ENCODE measurements at places on chromosomes 1 and 21.

DNA sequence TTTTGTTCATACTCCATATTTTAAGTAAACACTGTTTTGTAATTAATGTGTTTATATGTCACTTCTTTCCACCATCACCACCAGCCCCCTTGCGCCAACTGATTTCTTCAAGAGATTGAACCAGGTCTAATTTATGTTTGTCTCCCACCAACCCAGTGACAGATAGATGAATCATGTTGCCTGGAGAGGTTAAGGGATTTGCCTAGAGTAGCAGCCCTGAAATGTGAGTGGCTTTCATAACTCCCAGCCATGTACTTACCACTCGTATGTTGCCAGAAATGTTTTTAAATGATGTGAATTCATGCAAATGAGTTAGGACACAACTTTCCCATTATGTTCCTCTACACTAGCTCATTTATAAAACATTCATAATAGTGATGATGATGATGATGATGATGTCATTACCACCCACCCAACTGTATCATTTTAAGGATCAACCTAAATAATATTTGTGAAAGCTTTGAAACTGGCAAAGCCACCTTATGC, 86.9 kb downstream of the LRRC8D start:
- DNase-seq, result no peak

DNA sequence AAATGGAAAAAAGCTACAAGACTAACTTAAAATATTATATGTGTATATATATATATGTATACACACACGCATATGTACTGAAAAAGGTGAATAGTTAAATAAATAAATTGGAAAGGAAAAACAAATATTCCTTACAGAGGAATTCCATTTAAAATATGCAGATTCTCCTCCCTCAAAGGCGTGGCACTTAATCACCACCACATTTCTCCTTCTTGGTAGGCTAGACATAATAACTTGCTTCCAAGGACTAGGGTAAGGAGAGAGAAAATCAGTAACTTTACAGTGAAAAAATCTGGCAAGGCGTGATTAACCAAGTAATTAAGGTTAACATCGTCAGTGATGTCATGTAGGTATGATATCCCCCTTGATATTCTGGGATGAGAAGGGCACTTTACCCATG, 84.0 kb upstream of the USP25 start:
- no peak for DNase-seq

GRCh38 chr1:231774719-231775335, 148.2 kb downstream of the DISC1 start:
- DNase-seq, result no peak

DNA sequence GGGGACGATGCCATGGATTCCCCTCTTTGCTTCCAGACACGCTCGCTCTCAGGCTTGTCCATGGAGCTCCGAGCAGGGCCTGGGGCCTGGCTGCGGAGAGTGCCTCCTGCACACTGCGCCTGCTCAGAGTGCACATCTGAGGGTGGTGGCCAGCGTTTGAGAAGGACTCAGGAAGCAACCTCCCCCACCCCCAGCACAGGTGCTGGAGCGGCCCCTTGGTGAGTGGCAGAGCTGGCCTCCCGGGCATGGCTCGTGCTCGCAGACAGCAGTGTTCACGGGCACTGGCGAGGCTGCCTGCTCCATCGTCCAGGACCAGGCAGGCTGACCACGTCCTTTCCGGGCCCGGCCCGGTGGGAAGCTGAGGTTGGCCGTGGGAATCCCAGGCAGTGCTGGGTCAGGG, 2.8 kb downstream of the SPATC1L start:
- DNase-seq, result no peak

GRCh38 chr1:77375990-77376389, 94.2 kb downstream of the AK5 start:
- no peak for DNase-seq

DNA sequence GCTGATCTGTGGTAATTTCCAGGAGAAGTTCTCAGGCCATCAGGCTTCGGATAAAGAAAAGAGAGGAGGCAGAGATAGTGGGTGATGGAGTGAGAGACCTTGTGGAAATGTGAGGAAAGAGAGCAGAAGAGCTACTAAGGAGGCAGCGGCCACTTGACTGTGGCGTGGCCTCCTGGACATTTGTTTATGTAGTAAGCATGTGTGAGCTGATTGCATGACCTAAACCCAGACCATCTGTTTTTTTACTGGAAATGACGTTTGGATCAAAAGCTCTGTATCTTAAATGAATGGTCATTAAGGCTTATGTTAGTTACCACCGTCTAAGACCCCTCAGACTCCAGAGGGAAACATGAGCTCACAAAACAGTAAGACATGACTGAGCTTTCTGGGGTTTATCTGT, 13.6 kb downstream of the ATP1B1 start:
- DNase-seq, result no peak

GRCh38 chr1:77401384-77401783, 119.6 kb downstream of the AK5 start:
- no peak for DNase-seq

DNA sequence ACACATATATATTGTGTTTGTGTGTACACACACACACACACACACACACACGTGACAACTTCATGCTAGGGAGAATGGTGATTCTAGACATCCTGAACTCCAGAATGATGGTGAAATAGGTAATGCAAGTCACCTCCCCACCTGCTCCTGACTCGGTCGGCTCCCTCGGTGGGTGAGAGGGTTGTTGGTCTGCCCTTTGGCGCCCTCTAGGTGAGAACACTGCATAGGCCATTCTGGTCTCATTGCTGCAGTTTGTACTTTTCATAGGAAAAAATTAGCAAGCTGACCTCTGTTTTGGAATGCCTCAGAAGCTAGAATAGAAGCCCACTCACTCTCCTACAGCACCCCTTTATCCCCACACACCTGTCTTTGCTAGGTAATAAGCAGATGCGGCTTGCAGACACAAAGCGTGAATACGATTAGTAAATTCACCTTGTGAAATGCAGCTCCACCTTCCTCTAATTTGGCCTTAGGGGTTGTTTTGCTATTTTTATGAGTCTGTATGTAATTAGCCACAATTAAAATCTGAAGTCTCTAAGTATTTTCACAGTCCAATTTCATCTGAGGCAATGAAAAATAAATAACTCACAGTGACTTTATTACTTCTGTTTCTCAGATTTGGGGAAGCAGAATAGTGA, 130.0 kb upstream of the KCNJ15 start:
- DNase-seq, result peak; percentile 25

GRCh38 chr1:29563571-29563970, 327.2 kb downstream of the PTPRU start:
- DNase-seq, result no peak

DNA sequence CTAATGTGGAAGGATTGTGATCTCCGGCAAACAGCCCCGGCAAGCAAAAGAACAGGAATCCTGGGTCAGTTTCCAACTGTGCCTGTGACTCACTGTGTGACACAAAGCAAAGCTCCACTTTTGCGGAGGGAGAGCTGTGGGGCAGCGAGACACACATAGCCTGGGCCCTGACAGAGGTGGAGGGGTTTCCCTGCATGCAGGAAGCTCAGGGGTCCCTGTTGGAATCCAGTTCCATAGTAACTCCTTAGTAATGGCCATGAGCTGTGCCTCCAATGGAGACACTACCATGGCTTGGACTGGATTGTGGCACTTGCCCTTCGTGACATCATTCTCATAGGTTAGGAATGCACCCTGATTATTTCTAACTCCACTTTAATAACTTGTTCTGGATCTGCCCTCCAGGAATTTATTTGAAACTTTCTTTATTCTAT, 47.0 kb upstream of the ATF3 start:
- DNase-seq, result no peak

- no peak for DNase-seq
These were observed 57.5 kb upstream of the PAX7 start for GRCh38 chr1:18573170-18573569.

DNA sequence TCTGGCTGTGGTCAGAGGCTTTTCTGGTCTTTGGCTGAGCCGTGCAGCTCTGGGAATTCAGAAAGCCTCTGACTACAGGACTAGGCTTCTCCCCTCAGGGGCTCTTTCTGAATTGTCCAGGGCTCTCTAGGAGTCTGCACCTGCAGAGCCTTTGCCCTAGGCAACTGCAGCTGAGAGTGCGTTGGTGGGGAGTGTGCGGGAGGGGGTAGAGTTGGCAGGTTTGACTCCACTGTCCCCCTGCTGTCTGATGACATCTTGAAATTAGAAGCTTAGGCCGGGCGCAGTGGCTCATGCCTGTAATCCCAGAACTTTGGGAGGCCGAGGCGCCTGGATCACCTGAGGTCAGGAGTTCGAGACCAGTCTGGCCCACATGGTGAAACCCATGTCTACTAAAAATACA, 32.9 kb downstream of the KIAA1614 start:
- DNase-seq, result no peak

GRCh38 chr1:40532844-40533424, 1.5 kb downstream of the ZNF684 start:
- DNase-seq, result no peak

- no peak for DNase-seq
These were observed 65.4 kb downstream of the LUZP1 start for GRCh38 chr1:23103001-23103889.

DNA sequence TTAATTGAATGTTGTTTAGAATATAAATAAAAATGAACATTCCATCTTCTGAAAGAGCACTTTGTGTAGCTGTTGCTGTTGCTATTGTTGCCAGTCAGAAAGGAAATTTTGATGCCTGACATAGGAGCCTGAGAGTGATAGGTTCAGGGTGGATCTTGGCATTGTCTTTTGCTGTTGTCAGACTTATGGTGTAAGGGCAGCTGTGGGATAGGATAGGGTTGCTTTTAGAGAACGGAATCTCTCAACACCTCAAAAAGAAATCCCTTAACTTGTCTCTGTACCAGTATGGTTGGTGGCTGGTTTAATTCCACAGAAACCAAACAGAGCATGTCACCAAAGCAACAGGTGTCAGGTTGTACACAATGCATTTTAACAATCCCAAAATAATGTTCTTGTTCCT, 62.7 kb downstream of the ESRRG start:
- DNase-seq, result no peak

DNA sequence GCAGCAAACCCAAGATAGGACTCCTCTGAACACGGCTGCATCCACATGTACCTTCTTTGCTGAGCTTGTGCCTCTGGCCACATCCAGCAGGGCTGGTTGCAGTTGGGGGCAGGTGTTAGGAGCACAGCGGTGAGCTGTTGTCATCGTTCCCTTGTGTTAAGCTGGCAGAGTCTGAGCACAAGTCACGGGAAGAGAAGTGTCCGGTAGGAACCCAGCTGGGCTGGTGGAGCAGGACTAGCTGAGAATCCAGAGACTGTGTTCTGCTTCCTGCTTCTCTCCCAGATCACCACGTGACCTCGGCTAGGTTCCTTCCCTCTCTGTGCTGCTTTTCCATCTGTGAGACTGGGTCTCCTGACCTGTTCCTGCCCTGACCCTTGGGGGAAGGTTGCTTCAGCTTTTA, 105.1 kb downstream of the PCBP3 start:
- DNase-seq, result no peak

DNA sequence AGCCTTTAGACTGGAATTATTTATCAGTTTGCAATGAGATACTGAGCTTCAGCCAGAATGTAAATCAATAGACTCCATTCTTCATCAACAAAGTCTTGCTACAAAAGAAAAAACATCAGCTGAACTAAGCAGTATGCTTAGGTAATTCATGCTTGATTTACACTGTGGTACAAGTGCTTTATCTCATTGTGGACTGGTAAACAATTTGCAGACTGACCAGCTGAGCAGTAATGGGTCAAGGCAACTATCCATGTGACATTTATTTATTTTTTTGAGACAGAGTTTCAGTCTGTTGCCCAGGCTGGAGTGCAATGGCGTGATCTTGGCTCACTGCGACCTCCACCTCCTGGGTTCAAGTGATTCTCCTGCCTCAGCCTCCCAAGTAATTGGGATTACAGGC, 39.8 kb upstream of the SYT2 start:
- no peak for DNase-seq

DNA sequence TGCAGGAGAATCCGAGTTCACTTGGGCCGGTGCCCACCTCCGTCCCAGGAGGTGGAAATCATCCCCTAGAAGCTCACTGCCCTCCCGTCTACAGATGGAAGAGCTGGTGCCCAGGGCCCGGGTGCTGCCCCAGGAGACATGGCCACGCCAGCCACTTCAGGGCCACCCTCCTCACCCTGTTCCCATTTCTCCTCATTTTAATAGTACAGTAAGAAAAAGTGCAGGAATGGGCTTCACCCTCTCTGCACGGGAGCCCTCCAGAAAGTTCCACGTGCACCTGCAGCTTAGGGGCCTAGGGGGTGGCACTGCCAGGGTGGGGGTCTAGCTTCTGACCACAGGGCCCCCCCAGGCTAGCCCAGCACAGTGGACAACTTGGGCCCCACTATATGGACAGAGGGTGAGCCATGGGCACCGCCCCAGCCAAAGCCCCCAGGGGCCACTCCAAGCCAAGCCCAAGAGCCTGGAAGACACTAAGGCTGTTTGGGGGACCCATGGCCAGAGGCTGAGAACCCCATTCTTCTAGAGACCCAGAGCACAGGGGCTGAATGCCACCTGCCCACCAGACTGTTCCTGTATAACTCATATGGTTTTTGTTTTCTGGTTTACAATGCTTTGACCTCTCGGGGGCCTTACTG, 3.4 kb upstream of the FTCD start:
- no peak for DNase-seq

DNA sequence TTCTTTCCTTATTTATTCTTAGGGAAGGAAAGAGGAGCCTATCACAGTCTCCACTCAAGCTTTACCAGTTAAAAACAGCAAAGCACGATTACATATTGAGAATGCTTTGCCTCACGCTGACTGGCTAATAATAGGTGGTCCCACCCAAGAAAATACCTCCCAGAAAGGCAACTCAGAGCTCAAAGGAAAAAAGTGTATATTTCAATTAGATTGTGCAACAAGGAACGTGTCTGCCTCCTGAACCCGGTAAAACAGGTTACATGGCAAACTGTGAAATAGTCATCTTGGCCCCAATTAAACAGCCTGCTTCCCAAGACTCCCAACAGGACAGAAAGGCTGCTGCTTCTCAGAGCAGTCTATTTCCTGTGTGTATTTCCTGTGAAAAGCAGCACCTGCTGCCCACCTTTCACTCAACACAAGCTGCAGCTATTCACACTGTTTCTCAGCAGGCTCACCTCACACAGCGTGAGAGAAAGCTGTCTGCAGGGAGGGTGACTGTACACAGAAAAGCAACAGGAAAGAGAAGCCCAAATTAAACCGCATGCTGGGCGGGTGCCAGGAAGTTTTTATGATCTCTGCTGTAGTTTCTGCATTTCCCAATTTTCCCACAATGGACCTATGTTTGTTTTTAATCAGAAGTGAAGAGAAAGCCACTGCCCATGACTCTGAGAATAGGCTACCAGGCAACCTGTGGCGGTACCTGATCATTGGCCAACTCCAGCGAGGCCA, 44.0 kb downstream of the URB1 start:
- DNase-seq, result no peak
